ENCODE measurements at places on chromosomes 5 and 9. TPM values are rescaled to one million over a fixed set of nuclear protein-coding genes. Genes with fewer than 3 reads are reported as not detected.

SOX30 gene
- total RNA-seq: not detected

TAF11L5 gene
- not detected for total RNA-seq

BRD3 gene
- total RNA-seq: 20.2 TPM

UBE2D2 gene
- 161 TPM for total RNA-seq

N4BP3 gene
- total RNA-seq: 1.1 TPM

CER1 gene
- not detected for total RNA-seq

SPAAR gene
- total RNA-seq: not detected

GHR gene
- not detected for total RNA-seq

SLC6A7 gene
- not detected for total RNA-seq

CEP72 gene
- total RNA-seq: 11.8 TPM

RORB gene
- not detected for total RNA-seq

MEF2C gene
- total RNA-seq: not detected

SEMA5A gene
- not detected for total RNA-seq

SPATA31E1 gene
- total RNA-seq: not detected

LCN9 gene
- not detected for total RNA-seq

MAP1B gene
- total RNA-seq: 35.6 TPM

TMEM252 gene
- not detected for total RNA-seq
